Fibroblast of skin of left biceps (primary cell): ENCODE measurements at places on chromosomes 16 and 17.

DNA sequence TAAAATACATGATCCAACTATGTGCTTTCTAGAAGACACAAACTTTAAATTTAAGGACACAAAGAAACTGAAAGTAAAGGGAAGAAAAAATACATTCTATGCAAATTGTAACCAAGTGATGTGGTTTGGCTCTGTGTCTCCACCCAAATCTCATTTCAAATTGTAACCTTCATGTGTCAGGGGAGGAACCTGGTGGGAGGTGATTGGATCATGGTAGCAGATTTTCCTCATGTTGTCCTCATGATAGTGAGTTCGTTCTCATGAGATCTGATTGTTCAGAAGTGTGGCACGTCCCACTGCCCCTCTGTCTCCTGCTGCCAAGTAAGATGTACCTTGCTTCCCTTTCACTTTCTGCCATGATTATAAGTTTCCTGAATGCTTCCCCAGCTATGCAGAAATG lies 15.0 kb downstream of the OR1A1 start:
- DNase-seq = no peak

GRCh38 chr17:50468304-50469207 lies at the start of gene CHAD:
TSS of gene CHAD (minus strand) at chr17:50468880. CDS start at chr17:50468813, 67 bp downstream.
- no peak for DNase-seq

- no peak for DNase-seq
Observed at GRCh38 chr16:87441886-87442580, 49.9 kb downstream of the MAP1LC3B start.

DNA sequence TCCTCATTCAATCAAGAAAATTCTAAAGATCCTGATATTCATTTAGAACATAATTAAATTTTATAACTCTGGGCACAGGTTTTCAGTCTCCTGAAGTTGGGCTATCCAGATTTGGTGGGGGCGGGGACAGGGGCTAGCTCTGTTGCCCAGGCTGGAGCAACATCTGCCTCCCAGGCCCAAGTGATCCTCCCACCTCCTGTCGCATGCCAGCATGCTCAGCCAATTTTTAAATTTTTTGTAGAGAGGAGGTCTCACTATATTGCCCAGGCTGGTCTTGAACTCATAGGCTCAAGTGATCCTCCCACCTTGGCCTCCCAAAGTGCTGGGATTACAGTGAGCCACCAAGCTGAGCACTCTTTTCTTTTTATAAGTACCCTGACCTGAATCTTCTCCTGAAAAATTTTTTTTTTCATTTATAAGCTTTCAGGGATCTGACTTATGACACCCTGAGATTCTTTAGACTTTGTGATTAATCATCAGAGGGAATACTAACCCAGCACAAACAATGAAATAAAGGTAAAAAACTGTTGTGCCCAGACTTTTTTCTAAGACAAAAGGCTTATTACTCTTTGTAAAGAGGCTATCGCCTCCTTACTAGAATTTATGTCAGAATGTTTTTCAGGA lies 62.6 kb downstream of the TUBD1 start:
- no peak for DNase-seq

DNA sequence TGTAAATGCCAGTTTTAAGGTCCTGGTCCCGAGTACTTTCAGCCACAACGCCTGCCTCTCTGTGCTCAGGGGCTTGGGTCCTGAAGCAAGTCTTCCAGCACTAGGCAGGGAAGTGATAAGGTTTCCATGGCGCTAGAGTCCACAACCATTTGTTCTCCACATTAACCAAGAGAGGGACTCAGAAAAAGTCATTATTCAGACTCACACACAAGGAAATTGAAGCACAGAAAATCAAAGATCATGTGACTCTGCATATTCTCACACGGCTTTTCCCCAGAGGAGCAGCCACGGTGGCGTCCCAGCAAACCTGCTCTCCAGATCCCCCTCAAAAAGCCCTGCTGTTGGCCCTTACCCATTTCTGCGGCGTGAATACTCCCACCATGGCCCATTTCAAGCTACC lies 9.7 kb downstream of the ENPP7 start:
- DNase-seq = no peak

DNA sequence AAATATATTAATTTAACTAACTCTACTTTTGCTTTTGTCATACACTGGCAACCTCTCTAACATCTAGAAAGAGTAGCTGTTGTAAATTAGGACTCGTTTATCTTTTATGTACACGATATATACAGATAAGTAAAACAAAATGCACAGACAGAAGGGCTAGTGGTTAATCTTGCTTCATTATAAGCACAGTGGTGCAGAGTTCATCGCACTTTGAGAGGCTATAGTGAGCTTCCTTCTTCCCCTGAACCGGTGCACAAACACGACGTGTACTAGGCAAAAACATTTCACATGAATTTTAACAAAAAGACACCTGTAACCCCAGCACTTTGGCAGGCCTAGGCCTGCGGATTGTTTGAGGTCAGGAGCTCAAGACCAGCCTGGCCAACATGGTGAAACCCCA lies 10.4 kb upstream of the GOT2 start:
- no peak for DNase-seq

DNA sequence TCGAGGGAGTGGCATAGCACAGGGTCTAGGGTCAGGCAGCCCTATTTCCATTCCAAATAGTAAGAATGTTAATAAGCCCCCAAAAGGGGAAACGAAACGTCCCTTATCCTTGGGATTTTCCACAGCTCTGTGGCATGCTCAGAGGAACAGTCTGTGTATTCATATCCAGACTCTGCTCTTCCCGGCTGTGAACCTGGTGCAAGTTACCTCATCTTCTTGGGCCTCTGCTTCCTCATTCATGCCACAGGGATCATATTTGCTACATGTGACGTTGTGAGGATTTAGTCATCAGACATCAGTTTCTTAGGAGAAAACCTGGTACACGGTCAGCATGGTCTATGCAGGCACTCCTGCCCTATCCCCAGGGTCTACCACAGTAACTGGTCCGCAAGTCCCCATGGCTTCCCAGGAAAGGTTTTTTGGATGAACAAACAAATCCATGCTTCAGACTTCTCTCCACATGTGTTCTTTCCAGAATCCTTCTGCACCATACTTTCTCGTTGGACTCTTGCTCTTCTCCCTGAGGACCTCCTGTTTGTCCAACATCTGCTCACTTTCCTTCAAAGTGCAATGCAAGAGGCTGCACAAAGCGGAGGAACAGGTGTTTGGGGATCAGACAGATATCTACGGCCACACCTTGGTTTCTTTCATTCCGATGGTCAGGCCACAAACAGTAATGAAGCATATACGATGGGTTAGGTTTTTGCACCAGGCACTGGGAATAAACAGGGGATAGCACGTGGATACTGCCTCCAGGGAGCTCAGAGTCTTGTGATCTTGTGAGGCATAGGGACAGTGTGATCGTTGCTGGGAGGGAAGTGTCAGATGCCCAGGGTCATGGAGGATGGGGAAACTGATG lies 17.7 kb downstream of the GLP2R start:
- no peak for DNase-seq

DNA sequence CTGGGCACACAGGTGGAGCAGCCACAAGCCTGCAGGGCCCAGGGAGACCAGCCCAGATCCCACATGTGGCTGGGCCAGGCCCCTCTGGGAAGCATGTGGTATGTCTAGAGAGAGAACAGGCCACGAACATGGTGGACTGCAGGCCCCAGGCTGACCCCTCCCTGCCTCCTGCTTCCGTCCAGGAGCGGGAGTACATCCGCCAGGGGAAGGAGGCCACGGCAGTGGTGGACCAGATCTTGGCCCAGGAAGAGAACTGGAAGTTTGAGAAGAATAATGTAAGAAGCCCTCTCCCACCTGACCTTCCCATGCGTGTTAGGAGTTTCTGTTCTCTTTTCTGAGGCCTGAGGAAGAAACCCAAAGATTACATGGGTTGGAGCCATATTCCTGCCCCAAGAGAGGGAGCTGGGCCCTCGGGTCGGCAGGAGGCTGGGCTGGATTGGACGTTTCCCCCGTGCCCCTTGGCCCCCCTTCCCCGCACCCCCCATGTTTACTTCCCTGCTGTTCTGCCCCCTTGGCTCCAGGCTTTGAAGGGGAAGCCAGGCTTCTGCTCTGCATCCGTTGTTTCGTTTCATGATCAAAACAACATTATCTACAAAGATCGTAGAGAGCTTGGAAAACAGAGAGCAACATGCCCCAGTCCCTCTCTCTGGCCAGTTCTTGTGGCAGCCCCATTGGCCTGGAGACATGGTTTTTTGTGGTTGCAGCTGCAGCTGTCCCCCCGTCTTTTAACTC lies 5.7 kb upstream of the TCAP start:
- no peak for DNase-seq

GRCh38 chr17:76027159-76027839 lies at the start of gene EVPL:
TSS of gene EVPL (minus strand) at chr17:76027306. CDS start at chr17:76027198, 108 bp downstream.
- DNase-seq = no peak

DNA sequence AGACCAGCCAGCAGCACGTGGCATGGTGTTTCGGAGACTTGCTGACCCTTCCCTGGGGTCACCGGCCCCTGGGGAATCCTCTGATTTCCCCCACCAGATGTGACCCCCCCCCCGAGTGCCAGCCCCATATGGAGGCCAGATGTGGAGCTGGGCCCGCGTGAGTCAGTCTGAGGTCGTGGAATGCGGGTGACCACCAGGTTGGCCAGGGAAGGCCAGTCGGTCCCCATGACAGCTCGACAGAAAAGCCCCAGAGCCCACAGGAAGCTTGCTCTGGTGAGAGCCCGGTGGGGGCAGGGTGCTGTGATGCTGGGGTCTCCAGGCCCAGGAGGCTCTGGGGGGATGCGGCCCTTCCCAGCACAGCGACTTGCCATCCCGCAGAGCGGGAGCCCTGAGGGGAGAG lies 209.0 kb downstream of the NTN1 start:
- DNase-seq = no peak

GRCh38 chr17:4764595-4764994 lies 7.1 kb upstream of the TM4SF5 start:
- no peak for DNase-seq
